Muscle of leg (tissue), 16 donors: ENCODE measurements at places on chromosomes 2 and 18.

- H3K27ac ChIP-seq = no peak overlapping the region
- no peak overlapping the region for H3K4me3 ChIP-seq
- no peaks in the 10 kb centered on the region for H3K27me3 ChIP-seq
- H3K36me3 ChIP-seq = no peaks in the 10 kb centered on the region
Observed at GRCh38 chr2:85988914-85989270, 100.1 kb upstream of the ST3GAL5 start.

DNA sequence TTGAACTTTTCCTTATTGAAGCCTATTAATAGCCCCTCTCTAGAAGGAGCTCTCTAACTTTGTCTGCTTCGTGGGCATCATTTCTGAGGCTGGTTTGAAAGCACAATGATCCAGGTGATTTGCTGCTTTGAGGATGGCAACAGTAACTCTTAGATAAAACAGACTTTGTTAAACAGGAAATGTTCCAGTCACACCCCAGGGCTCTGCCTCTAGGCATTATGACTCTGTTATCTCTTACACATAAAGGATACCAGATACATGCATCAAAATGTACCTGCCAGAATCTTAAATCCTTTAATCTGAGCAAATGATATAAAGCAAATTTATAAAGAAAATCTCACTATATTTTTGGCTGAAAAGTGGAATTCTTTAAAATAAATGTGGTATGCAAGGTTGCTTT, 52.3 kb downstream of the GAD1 start:
- peaks cover 2% of the 10 kb centered on the region for H3K27me3 ChIP-seq
- H3K27ac ChIP-seq = no peak overlapping the region
- H3K4me3 ChIP-seq = no peak overlapping the region
- DNase-seq = no peak

- no peak overlapping the region for H3K4me3 ChIP-seq
- no peaks in the 10 kb centered on the region for H3K4me1 ChIP-seq
- no peak overlapping the region for H3K27ac ChIP-seq
- H3K36me3 ChIP-seq = no peaks in the 10 kb centered on the region
- H3K27me3 ChIP-seq = no peaks in the 10 kb centered on the region
Observed at GRCh38 chr2:74406035-74406434, 15.4 kb downstream of the C2orf81 start.

GRCh38 chr2:6863792-6864191, 1.9 kb downstream of the CMPK2 start:
- DNase-seq = peak; percentile 54
- peaks cover 18% of the 10 kb centered on the region for H3K36me3 ChIP-seq
- no peak overlapping the region for H3K27ac ChIP-seq
- H3K4me1 ChIP-seq = peaks cover 27% of the 10 kb centered on the region
- no peak overlapping the region for H3K4me3 ChIP-seq

DNA sequence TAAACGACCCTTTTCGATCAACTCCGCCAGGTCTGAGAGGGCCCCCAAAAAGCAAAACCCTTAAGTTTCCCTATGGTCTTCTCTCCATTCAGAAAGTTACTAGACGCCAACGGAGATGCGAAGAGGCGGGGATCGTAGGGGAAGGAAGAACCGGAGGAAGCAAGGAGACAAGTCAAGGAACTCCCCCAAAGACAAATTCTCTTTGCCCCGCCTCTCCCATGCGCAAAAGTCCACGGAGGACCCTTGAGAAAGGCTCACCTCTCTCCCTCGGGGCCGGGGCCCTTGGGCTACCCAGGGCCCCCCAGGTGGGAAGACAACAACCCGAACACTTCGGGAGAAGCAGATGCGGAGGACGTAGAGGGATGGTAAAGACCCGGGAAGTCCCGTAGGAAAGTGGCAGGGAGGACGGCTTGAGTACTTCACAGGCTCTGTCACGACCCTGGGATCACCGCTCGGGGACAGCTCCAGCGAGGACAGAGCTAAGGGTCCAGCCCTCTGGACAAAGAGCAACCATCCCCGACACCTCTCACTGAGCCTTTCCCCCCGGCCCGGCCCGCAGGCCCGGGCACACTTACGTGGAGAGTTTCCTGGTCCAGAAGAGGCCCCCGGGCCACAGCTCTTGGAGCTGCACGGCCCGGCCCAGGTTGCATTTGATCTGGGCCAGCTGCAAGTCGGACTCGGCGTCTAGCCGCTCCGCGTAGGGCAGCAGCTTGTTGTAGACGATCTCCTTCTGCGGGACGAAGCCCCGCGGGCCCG, 647 bp downstream of the PSME4 start:
- no peaks in the 10 kb centered on the region for H3K4me1 ChIP-seq
- H3K4me3 ChIP-seq = peak overlapping the region; percentile 69
- H3K27me3 ChIP-seq = no peaks in the 10 kb centered on the region
- peaks cover 5% of the 10 kb centered on the region for H3K36me3 ChIP-seq

DNA sequence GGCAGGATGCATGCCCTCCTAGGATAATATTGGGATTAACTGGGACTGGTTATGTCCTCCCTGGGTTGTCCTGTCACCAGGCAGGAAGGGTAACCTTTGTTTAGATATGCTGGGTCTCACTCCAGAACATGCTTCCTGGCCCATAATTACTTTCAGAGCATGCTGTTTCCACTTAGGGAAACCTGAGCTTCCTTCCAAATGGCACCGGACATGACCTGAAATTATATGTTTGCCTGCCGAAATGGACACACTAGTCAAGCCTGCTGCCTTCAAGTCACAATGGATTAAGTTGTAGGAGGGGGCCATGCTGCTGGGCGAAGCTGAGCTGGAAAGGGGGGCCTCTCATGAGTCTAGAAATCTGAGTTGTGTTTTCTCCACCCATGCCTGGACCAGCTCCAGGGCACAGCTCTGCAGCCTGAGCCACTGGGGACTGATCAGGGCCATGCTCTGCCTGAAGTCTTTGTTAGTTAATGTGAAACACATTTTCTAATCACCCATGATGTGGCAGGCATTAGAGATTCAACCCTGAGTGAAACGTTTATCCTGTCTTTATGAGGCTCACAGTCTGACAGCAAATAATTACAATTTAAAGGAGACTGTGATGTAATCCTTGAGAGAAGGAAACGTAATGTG, 273.3 kb downstream of the TNS1 start:
- no peak overlapping the region for H3K4me3 ChIP-seq
- peak overlapping the region; percentile 66 for H3K27ac ChIP-seq
- DNase-seq = peak; percentile 93
- H3K36me3 ChIP-seq = no peaks in the 10 kb centered on the region
- H3K4me1 ChIP-seq = peaks cover 51% of the 10 kb centered on the region
